ENCODE measurements at places on chromosomes 4 and X.

- no peak for DNase-seq
Observed at GRCh38 chr4:128177498-128177897, 110.1 kb downstream of the PGRMC2 start.

DNA sequence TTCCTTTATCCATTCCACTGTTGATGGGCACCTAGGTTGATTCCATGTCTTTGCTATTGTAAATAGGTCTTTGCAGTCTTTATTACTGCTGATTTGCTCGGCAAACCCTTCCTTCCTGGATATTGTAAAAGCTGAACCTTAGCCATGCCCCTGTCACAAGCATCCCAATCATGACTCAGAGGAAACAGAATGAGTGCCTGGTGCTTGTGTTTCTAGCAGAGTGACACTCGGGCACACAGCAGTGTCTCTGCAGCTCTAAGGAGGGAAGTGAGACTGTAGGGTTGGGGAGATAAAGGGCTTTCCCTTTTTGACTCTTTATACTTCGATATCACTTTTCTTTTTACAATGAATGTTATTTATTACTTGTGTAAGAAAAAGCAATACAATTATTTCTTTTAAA is 83.3 kb downstream of the AKAP4 start:
- no peak for DNase-seq

DNA sequence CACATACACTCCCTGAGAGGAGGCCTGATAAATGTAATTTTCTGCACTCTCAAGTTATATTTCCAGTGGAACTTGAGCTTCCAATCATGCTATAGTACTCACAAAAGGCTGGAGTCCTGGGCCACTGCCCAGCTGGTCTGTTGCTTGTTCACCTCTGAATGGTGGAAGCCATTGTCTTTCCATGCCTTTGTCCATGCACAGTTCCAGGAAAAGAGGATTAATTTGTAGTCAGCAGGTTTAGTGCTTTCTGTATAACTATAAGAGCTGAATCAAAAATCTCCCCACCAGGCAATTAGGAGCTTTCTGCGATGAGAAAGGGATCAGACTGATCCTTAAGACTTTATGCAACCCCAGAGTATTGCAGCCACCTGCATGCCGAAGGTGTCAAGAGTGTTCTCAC is 195.4 kb upstream of the PGRMC2 start:
- DNase-seq, result no peak

DNA sequence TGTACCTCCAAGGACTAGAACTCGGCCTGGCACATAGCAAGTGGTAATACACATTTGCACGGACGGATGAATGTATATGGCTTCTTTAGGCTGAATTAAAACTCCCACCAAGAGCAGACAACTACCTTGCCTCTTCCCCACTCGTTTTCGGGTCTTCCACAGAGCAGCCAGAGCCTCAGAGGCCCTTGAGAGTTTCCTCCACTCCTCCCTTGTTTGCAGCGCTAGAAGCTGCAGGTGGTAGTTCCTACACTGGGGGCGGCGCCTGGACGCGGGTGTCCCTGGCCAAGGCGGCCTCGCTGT is 10.2 kb upstream of the INTU start:
- DNase-seq, result no peak

- DNase-seq, result no peak
Observed at GRCh38 chrX:63354484-63354883, 3.4 kb upstream of the SPIN4 start.

DNA sequence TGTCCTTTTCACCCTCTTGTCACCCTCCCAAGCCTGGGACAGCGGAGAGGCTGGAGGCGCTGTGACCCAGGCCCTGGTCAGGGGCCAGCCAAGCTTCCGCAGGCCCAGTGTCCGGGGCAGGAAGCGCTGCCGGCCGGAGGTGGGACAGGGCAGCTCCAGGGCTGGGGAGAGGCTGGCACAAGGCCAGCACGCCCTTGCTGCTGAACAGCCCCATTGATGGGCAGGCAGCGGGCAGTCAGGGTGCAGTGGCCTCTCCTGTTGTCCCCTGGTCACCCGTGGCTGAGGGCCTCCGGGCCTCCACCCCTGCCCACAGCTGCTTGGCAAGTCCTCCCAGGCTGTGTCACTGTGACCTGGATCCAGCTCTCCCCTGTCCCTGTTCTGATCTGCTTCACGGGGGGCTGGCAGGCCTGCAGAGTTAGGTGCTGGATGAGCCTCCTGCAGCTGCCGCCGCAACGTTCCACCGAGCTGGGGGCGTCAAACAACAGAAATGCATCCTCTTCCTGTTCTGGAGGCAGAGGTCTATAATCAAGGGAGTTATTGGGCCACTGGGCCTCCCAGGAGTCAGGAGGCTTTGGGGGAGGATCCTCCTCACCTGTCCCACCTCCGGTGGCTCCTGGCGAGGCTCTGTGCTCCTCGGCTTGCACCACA is 107.9 kb downstream of the PSAPL1 start:
- no peak for DNase-seq

- no peak for DNase-seq
Observed at GRCh38 chr4:175413561-175413960, 398.5 kb downstream of the GPM6A start.

DNA sequence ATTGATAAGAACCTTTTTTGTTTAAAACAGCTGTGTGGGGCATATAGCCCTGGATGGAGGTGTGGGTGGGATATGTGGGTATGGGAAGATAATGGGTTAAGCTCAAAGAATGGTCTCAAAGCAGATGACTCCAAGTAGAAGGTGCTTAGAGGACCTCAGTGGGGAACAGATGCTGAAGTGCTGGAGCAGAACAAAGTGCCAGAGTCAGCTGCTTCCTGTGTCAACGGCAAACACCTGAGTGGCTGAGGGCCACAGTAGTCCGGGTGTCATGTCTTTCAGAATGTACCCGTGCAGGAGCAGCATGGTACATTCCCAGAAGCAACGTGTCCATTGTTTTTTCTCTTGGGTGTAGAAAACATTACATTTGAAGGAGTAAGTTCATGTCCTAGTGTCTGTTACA is 210.6 kb downstream of the CCNG2 start:
- no peak for DNase-seq

GRCh38 chr4:123083646-123084045 is 161.2 kb upstream of the NUDT6 start:
- DNase-seq, result no peak

GRCh38 chr4:182101618-182102017 is 141.6 kb upstream of the TENM3 start:
- DNase-seq, result no peak

DNA sequence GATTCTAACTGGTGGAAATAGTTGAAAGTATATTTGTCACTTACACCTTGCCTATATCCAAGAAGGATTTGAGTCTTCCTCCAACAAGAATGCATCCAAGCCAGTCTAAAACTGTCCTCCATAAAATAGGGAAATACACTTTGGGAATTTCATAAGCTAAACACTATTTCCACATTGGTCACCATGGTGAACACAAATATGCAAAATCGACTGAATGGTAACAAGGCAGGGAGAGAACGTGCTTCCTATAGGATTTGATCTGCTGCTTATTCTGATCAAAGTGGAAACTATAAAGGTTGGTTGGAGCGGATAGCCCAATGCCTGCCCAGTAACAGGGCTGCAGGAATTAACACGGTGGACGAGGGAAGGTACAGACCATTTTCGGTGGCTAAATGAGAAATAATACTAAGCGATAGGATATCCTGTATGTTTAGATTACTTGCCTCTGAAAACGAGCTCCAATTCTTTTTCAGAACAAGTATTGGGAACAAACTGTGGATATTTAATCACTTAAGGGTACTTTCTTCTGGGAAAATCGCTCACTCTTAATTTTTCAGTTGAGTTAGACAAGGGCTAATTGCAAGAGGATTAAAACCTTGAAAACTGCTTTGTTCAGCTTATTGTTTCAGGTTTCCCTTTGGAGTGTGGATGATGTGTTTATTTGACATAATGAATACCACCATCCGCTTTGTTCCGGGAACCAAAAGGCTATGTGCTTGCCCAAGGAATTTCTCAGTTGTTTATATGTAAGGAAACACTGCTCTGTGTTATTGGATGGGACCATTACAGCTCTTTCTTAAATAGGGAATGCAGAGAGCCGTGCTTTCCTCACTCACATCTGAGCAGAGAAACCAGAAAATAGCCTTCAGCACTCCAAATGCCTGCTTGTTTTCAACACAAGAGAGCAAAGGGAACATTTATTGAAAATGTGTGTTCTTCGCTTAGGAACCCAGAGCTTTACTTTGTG is 194.4 kb downstream of the CBR4 start:
- DNase-seq, result no peak

- DNase-seq, result no peak
Observed at GRCh38 chrX:153793291-153793690, 884 bp downstream of the IDH3G start.

GRCh38 chr4:87971866-87972265 is 3.6 kb upstream of the SPP1 start:
- DNase-seq, result no peak

DNA sequence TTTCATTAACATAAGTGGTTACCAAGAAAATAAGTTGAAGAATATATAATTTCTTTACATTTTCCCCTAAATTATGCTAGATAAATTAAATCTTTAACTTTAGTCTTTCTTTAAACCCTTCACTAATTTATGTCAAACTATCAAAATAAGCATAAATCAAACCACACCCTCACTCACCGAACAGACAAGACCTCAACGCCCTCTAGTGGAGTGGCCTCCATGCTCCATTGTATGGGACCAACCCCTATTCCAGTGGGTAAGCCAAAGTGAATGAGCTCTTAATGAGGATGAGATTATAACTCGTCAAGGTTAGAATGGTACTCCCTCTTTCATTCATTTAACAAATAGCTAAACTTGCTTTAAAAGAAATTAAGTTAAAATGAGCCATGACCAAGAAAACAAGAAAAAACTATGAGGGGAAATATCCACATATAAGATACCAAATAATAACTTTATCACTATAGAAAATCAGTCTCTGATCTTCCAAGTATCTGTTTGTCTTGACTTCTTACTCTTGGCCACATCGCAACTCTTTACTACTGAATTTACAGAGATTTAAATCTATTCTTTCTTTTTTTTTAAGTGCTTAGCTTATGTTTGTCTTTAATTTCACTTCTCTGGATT is 15.6 kb upstream of the BBS12 start:
- DNase-seq, result peak; percentile 30
